Right cardiac atrium (tissue), 5 donors: ENCODE measurements at places on chromosomes 13 and 19. TPM values are rescaled to one million over a fixed set of nuclear protein-coding genes. Genes with fewer than 3 reads are reported as not detected.

GRCh38 chr19:14347999-14348889 is 33.0 kb upstream of the ADGRE5 start:
- peak; percentile 87 for DNase-seq

GRCh38 chr19:55287361-55288079 is 3.7 kb downstream of the BRSK1 start:
- no peak for DNase-seq

DNA sequence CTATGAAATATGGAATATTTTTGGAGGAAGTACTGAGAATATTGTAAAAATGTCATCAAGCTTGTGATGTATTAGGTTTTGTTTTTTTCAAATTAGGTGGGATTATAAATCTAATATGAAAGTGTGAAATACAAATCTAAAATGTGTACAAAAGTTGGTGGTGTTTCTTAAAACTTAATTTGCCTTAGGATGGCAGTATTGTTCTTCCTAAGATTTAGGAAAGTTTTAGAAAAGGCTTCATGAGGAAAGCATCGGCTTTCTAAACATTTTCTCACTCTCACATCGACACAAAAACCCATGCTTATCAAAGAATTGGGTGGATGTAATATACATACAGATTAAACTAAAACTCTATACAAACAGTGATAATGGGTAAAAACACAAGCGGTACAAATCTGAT is 972.0 kb upstream of the PCDH20 start:
- no peak for DNase-seq

DNA sequence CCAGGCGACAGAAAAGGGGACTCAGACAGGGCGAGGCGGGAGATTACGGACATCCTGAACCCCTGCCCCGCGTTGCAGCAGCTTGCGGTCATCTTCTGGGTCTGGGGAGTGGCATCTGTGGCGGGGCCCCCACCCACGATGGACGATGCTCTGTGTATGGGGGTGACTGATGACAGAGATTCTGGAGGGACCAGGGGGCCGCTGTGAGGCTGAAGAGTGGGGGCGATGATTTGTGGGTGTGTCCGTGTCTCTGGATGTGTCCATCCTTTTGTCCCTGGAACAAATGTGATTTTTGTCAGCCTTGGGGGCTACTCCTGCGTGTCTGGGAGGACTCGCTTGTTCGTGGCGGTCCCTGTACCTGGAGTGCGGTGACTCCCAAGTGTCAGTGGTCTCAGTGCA is 17.7 kb downstream of the ZNF77 start:
- no peak for DNase-seq

PRODH2 gene
- polyA plus RNA-seq: not detected

DNA sequence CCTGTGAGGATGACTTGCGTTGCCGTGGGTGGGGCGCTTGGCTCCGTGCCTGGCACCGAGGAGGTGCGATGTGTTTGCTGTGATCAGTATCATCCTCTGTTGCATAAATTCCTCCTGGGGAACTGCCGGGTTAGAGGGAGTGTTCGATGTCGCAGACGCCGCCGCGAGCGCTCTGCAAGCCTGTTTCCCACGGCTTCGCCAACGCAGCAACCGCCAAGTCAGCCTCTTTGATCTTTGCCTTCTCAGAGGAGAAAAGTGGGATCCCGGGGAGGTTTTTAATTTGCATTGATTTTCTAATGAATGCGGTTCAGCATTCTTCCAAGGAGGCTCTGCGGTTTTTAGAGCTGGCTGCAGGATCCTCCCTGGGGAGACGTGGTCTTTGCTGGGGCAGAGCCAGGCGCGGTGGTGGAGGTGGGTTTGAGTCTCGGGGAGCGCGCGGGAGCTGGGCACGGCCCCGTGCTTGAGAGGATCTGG is 7.6 kb downstream of the GPR32 start:
- DNase-seq: no peak

GRCh38 chr13:99737481-99738245 is 233.9 kb downstream of the ZIC5 start:
- no peak for DNase-seq

DNA sequence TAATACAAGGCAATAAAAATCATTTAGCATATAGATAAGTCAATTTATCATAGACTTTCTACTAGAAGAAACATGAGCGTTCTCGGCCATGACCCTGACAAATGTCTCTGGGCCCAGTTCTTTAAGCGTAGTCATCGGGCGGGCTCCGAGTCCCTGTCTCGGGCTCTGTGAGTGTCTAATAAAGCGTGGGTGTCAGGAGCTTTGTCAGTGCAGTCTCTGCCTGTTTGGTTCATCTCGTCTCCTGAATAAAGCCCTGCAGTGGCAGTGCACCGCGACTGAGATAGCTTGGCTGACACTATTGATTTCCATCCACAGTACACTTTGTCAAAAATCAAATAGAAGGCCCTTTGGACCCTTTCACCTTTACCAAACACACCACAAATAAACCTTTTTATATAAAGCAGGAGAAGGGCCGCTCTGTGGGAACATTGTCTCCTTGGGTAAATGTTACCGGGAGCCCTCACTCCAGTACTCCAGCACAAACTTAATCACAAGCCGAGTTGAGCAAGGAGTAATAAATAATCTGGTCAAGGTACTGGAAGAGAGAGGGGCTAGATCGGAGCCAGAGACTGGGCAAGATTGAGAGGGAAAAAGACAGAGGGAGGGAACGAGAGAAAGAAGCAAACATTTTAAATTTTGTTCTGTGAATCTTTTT is 368.2 kb upstream of the TSHZ3 start:
- DNase-seq: no peak

IRF3 gene
- 39.6 TPM for polyA plus RNA-seq
